ENCODE measurements at places on chromosomes 16 and 17.

DNA sequence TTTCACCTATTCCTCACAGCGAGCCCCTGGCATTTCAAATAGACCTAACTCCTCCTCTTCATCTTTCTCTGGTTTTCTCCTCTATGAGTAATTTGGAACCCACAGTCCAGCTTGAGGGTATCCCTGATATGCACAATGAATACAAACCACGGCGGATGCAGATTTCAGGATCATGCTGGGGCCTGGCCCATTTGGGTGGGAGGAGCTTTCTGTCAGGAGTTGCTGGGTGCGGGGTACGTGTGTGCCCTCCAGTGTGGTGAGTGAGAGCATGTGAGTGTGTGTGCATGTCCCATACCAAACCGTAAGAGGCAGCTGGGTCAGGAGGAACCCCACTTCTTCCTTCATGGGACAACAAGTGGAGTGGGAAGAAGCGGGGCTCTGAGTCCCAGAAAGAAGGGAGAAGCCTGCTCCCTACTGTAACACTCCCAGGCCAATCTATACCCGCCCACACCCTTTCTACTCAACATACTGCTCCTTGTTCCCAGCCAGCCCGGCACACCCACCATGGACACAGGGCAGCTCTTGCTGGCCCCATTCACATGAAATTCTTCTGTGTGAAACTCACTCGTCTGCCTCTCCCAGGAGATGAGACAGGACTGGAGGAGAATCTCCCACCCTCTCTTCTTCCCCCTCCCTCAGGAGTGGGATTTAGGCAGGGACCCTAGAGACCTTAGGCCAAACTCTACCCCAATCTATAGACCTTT is 18.4 kb downstream of the CNTNAP1 start:
- DNase-seq: no peak

GRCh38 chr17:17509601-17510425 is 13.6 kb upstream of the RASD1 start:
- no peak for DNase-seq

GRCh38 chr17:57034807-57035754 is 50.0 kb upstream of the AKAP1 start:
- no peak for DNase-seq

- DNase-seq: no peak
These were observed 5.6 kb upstream of the TUBG2 start for GRCh38 chr17:42653179-42654124.

- no peak for DNase-seq
These were observed 12.8 kb upstream of the CLDN9 start for GRCh38 chr16:2999929-3000328.

DNA sequence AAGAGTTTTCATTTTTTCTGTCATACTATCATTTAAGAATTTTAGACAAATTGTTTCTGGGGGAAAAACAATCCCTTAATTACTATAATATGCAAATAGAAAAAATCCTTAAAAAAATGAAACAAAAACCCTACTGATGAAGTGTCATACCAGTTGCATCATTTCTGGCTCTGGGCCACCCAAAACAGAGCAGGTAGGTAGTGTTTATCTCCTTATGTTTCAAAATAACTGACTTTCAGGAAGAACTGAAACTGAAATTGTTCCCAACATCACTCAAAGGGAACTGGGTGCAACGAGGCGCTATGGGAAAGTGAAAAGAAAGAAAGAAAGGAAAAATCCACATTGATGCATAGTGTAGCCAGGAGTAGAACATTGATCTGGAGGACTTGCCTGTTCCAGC is 653.1 kb upstream of the SOX9 start:
- DNase-seq: no peak

- DNase-seq: no peak
These were observed 4.0 kb upstream of the CDK5R1 start for GRCh38 chr17:32482568-32483320.

Data from activated naive CD8-positive, alpha-beta T cell treated with anti-CD3 and anti-CD28 coated beads, Interleukin-2, amount 50 U/mL, for 24 hours (primary cell).